ENCODE measurements at places on chromosomes 11 and 22. TPM values are rescaled to one million over a fixed set of nuclear protein-coding genes. Genes with fewer than 3 reads are reported as not detected.

UPK3A gene
- total RNA-seq: not detected

DNA sequence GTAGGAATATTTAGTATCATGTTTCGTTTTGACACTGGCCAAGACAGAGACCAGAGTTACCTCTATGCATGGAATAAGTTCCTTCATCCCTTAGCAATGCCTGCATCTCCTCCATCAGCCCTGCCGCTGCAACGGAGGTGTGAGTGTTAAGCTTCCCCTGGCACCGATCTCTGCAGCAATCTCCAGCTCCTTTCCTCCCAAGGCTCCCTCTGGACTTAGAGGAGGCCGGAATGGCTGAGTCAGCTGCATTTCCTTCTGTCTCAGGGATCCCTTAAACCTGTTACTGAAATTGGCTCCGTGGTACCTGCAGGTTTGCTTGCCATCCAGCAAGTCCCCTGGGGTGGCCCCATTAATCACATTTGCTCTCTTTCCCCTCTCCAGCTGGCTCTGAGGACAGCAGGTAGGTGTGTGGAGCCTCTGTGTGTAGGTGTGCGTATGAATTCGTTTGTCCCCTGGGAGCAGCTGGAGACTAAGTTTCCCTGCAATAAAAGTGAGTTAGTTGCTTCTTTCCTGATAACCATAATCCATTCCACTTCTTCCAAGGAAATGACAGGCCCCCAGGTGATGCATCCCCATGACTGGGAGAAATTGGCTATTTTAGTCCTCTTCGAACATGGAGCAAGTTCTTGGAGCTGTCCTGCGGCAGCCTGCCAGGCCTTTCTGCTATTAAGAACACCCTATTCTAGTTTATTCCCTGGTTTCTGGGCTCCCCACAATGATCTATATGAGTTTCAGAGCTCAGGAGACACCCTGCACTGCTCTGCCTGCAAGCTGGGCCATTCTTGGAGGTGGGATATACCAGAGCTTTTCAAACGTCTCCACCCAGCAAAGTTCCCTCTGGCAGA lies 457.2 kb upstream of the CADM1 start:
- no peak for DNase-seq
- H3K4me1 ChIP-seq: no peaks in the 10 kb centered on the region
- H3K27me3 ChIP-seq: no peaks in the 10 kb centered on the region
- H3K36me3 ChIP-seq: no peaks in the 10 kb centered on the region

DNA sequence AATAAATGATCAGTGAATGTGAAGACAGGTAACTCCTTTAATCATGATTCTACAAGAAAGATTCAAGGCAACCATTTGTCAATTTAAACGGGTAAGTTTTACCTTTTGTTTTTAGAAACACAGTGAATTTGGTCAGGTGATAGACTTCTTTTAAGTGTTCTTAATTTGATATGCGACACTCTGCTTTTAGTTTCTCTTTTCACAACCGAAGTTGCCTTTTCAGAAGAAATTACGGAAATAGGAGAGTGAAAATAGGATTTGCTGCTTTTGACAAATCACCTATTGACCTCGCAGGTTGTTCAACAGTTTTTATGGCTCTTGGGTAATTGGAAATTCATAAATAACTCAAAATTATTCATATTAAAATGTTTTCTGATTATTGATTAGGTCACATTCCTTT lies 142.1 kb downstream of the CNTN5 start:
- H3K36me3 ChIP-seq: no peaks in the 10 kb centered on the region
- H3K27ac ChIP-seq: no peak overlapping the region
- DNase-seq: no peak
- H3K27me3 ChIP-seq: no peaks in the 10 kb centered on the region

DNA sequence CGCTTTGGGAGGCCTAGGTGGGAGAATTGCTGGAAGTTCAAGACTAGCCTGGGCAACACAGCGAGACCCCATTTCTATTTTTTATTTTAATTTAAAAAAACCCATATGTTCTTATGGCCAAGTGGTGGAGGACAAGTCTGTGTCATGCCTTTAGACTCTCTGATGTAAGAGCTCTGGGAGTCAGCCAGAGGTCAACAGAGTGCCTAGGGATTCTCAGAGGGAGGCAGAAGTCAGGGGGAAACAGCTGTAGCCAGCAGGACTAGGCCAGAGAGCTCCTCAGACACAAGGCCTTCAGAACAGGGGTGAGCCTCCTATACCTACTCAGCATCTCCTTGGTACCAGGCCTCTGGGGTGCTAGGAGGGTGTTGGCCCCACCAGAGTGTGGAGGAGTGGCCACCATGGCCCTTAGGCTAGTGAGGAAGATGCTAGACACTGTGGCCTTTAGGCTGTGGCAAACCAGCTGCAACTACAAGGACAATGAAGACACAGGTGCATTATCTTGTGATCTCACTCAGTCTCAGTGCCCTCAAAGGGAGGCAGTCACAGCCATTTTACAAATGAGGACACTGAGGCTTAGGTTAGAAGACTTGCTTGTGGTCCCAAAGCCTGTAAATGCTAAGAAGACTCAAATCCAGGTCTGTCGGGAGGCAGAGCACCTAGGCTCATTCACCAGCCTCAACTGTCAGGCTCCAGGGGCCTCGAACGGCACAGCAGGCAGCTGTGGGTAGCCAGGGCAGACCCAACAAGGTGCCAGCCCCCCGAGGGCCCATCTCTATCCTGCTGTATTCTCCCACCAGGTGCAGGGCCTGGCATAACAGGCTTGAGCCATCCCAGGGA lies 5.0 kb downstream of the ZP1 start:
- no peak overlapping the region for H3K4me3 ChIP-seq
- no peaks in the 10 kb centered on the region for H3K36me3 ChIP-seq
- no peak overlapping the region for H3K27ac ChIP-seq
- no peak for DNase-seq

DNA sequence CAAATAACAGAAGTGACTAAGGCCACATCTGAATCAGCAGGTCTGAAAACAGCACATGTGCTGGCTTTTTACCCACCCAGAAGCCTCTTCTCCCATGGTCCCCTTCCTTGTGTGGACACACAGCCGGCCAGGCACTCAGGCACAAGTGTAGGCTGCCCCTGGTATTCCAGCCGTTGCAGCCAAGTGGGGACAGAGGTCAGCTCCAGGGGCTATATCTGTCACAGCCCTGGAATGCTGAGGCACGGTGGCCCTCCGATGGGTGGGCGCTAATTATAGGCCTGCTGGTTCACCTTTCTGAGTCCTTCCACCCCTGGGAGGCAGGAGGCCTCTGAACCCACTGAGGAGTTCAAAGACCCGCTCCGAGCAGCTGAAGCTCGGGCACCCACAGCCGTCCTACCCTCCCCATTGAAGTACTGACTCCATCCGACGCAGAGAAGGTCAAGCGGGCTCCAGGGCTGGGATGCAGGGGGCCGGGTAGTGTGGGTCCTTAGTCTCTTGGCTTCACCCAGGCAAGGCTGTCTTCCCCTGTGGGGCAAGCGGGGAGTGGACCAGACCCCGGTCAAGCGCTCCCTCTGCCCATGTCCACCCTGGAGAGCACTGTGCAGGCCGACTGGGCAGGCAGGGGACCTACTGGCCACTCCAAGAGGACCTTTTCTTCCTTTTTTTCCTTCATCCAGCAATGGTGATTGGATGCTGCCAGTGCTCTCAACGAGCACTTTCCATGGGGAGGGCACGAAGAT lies 14.3 kb downstream of the FGF3 start:
- no peaks in the 10 kb centered on the region for H3K27me3 ChIP-seq
- no peak for DNase-seq
- no peak overlapping the region for H3K27ac ChIP-seq

DNA sequence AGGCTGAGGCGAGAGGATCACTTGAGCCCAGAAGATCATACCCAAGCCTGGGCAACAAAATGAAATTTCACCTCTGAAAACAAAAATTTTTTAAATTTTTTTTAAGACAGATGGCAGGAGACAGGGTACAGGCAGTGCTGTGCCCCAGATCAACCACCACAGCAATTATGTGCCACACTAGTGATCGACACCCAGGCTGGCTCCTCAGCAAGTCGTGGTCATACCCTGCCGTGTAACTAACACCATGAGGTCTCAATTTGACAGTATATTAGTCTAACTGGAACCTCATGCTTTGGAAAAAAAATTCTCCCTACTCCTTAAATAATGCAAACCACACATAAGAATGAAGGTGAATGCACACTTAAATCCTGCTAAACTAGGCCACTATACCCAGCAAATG lies 8.3 kb downstream of the SF3A1 start:
- peaks cover 85% of the 10 kb centered on the region for H3K36me3 ChIP-seq
- DNase-seq: no peak
- no peaks in the 10 kb centered on the region for H3K27me3 ChIP-seq

- peaks cover under 1% of the 10 kb centered on the region for H3K36me3 ChIP-seq
- DNase-seq: no peak
- no peak overlapping the region for H3K4me3 ChIP-seq
- H3K27ac ChIP-seq: no peak overlapping the region
- no peaks in the 10 kb centered on the region for H3K27me3 ChIP-seq
These were observed 9.3 kb downstream of the LAYN start for GRCh38 chr11:111549869-111550203.
